ENCODE measurements at places on chromosomes 7 and 10.
A peak's percentile ranks its signal among the peaks of the same experiment; 100 is the strongest.

DNA sequence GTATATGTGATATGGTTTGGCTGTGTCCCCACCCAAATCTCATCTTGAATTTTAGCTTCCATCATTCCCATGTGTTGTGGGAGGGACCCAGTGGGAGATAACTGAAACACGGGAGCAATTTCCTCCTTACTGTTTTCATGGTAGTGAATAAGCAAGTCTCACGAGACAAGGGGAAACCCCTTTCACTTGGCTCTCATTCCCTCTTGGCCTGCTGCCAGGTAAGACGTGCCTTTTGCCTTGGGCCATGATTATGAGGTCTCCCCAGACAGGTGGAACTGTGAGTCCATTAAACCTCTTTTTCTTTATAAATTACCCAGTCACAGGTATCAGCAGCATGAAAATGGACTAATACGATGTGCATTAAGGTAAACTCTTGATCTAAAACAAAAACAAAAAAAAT, 357.1 kb upstream of the AOAH start:
- no peak for DNase-seq

DNA sequence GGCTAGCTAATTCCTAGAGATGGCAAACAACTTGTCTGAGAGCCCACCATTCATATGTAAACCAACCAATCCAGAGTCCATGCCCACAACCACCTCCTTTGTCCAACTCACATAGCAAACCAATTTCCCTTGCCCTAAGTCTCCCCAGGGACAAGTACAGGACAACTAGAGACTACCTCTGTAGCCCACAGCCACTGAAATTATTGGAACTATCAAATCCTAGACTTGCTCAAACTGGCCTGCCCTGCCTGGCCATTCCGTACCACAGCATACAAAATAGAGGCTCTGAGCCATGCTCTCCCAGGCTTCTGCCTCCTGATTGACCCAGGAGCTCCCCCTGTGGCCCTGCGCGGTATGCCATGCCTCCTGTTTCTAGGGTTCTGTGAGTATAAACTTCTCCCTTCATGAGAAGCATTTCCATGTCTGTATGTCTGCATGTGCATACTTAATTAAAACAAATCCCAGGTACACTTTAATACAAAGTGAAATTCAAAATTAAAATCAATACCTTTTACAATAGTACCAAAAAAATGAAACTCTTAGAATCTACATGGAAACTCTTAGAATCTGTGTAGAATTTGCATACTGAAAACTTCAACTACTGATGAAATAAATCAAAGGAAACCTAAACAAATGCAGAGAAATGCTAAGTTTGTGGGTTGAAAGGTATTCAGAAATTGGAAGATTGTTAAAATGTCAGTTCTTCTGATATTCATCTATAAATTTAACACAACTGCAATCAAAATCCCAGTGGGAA, 4.0 kb upstream of the HECW1 start:
- DNase-seq: peak; percentile 76

DNA sequence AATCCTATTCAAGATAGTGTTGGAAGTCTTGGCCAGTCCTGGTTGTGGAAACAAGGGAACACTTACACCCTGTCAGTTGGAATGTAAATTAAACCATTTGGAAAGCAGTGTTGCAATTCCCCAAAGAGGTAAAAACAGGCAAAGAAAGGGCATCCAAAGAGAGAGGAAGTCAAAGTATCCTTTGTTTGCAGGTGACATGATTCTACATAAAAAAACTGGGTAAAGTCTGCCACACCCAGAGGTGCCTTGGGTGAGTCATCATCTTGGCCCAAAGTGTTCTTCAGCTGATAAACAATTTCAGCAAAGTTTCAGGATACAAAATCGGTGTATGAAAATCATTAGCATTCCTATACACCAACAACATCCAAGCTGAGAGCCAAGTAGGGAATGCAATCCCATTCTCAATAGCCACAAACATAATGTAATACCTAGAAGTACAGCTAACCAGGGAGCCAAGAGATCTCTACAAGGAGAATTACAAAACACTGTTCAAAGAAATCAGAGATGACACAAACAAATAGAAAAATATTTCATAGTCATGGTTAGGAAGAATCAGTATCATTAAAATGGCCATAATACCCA, 278.7 kb downstream of the SDK1 start:
- DNase-seq: no peak

DNA sequence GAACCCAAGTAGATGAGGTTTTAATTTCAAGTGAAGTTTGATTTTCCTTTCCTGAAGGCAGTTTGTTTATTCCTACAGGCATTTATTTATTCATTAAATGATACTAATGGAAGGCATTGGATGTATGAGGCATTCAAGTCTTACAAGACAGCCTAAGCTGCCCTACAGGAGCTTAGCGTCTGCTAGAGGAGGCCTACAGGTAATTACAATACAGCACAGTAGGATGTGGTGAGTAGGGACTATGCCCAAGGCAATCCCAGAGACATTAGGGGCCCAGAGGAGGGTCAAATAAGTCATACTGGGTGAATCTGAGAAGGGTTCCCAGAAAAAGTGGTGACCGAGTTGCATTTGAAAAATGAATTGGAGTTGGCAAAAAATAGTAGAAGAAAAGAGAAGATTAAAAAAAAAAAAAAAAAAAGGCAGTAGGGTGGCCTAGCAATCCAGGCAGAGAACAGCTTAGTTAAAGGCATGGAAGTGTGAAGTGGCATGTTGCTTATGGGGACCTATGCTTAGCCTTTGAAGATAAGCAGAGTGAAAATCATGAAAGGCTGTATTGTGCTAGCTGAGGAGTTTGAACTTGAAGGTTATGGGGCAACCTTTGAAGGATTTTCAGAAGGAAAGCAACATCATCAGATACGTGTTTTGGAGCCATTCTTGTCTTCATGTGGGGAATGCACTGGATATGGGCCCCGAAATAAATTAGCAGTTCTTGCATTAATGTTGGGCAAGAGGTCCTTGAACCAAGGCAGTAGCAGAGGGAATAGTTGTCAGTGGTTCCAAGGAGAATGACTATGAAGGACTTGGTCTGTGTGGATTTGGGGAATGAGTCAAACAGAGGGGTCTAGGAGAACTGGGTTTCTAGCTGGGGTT, 65.5 kb downstream of the SNX10 start:
- no peak for DNase-seq

DNA sequence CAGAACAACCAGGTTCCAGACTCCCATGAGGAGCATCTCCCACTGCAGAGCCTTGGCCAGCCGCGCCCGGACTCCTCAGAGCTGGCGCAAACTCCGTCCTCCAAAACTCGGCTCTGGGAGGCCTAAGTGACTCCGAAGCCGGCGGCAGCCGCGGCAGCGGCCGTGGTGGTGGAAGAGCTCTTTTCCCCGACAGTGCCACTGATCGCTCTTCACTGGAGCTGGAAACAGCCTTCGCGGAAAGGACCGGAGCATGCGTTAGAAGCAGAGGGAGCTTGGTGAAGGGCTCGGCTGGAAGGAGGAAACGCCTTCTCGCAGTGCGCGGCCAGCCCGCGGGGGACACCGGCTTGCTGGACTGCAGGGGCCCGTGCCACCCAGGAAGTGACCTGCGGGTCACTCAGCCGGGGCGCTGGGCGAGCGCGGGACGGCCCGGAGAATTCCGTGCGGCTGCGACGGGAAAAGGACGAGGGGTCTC, 5.0 kb upstream of the HOXA13 start:
- DNase-seq: no peak

DNA sequence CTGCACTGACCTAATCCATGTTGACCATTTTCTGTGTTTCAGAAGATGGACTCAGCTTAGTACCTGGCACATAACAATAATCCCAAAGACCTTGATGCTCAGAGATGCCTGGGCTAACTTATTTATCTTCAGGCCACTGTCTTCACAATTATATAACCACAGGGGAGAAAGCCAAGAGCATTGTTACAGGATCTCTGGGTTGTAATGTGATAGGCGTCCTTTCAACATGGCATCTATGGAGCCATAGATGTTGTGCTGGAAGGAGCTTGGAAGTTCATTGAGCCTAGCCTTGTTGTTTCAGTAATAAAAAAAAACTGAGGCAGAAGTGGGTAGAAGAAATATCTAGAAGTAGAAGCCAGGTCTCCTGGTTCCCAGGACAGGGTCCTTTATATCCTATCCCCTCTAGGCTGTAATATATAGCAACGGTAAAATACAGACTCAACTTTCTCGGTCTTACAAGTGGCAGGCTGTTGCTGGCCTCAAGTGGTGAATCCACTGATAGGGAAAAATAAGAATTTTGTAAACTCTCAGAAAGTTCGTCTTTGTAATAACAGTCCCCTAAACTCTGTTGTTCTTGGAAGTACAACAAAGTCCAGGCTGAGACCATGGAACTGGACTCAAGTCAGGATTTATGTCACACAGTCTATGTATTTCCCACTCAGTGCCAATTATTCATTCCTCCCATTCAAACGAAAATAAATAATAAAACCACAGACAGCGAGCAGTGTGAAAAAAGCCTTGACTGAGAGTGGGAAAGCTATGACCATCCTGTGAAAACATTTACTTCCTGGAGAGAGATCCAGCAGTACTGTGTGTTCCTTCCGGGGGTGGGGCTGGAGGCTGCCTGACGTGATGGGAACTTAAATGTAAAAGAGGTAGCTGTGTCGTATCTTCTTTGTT, 277.6 kb downstream of the REEP3 start:
- DNase-seq: no peak

- no peak for DNase-seq
Measured at GRCh38 chr7:153044981-153045380, 285.4 kb downstream of the ACTR3B start.

DNA sequence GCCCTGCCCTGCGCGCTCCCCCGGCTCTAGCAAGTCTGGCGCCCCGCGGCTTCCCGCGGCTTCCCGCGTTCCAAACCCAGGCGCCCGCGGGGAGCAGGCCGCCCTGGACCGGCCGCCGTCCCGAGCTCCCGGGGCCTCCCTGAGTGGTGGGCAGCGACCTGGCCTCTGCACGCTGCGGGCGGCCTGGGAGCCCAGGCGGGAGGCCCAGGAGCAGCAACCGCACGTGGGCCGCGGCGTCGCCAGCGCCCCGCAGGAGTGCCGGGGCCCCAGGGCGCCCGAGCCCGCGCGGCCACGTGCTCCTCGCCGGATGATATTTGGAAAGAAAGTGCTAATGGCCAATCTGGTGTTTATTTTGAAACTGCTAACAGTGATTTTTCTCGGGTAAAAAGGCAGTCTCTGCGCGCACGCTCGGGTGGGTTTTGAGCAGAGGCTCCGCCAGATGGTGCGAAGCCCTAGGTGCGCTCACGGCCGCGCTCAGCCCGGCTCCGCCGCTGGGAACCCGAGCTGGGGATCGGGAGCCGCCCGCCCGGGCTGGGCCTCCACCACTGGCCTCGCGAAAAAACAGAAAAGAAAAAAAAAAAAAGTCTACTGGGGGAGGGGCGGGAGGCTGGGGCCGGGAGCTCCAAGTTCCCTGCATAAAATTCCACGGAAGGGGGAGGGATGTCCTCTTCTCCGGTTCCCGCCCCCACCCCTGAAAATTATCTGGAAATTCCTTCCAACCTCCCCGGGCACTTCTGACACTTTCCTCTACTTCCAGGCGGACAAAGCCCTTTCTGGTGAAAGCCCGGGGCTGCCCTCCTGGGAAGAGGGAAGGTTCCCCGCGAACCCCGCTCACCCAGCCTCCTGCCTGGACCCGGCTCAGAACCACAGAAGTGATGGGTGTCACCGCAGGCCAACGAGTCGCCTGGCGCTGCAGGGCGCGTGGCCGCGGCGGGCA, 4.3 kb downstream of the EBF3 start:
- no peak for DNase-seq

DNA sequence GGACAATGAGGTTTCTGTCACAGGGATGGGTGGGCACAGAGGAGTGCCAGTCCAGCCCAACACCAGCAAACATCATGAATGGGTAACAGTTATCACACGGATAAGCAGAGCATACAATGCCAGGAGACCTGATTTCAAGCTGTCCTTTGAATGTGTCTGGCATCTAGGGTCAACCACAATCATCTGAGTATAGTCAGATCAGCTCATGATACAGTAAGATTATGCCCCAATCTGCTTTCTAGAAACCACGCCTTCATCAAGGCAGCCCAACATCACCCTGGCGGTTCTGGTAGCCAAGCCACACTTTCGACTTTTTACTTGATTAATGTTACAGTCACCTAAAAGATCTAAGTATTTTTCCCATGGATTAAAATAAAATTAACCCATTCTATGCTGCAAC, 10.5 kb downstream of the FAM171A1 start:
- DNase-seq: no peak

DNA sequence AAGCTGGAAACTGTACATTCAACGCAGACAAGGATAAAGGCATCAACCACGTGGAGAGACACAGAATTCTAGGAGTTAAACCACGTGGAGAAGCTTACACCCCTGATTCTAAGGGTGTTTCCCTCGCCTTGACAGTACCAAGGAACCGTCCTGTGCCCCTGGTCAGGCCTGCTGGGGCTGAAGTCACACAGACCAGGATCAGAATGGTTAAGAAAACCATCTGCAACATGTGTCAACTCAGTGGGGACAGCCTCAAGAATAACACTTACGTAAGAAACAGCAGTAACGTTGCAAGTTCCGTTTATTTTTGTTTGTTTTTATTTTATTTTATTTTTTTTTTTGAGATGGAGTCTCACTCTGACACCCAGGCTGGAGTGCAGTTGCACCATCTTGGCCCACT, 55.6 kb downstream of the CHST15 start:
- DNase-seq: no peak

DNA sequence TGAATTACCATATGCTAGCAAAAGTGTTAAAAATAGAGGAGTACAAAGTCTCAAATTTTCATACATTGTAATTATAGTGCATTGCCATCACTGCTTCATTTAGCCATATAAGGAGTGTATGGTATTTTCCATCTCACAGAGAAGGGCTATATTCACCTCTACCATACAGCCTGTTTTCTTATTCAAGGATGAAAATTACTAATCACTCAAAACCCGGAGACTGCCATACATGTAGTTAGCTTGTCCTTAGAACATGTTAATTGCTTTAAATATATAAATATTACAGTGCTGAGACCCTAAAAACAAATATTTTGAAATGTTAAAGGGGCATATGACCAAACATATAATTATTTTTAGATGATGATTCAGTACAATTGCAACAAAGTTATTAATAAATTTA, 49.4 kb downstream of the CPEB3 start:
- no peak for DNase-seq

DNA sequence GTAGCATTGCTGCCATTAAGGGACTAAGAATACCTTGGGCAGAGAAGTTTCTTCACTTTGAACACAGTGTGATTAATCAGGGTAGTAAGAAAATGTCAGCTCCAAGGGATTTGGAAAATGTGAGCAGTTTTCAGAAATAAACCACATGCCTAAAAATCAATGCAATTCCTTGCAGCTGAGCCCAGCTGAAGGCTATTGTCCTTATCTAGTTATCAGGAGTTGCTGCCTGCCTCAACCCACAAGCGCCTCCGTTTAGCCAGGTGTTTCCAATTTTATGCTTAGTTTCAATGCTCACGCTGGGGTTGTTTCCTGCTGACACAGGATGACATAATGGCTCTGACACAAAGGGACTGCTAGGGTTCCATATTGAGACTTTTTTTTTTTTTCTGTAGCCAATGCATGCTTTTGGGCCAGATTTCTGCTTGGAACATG, 132.3 kb upstream of the ANK3 start:
- DNase-seq: peak; percentile 40

GRCh38 chr10:36703179-36703578, 422.2 kb upstream of the ANKRD30A start:
- DNase-seq: no peak
